ENCODE measurements at places on chromosomes 16 and 17.

- DNase-seq: no peak
Measured at GRCh38 chr17:79057737-79058385, 16.8 kb upstream of the ENGASE start.

DNA sequence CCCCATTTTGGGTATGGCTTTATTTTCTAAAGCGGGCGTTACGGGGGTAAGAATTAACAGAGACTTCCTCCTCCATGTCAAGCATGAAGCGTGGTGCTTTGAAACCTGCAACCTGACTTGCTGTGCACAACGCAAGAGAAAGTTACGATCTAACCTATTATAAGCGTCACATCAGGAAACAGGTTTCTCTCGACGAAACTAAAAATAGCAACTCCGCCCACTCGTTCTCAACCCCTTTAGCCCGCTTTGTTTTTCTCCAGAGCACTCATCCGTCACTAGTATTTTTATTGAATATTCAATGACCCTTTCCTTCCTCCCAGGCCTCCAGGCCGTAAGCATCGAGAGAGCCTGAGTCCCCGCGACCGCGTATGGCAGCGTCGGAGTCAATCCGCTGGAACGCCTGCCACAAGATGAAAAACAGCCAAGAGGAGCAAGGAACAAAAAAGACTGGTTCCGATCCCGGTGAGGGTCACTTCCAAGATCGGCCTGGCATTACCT lies 555 bp downstream of the NUP88 start:
- peak; percentile 73 for DNase-seq

GRCh38 chr16:69564845-69565670 lies 708 bp upstream of the NFAT5 start:
- DNase-seq: no peak

DNA sequence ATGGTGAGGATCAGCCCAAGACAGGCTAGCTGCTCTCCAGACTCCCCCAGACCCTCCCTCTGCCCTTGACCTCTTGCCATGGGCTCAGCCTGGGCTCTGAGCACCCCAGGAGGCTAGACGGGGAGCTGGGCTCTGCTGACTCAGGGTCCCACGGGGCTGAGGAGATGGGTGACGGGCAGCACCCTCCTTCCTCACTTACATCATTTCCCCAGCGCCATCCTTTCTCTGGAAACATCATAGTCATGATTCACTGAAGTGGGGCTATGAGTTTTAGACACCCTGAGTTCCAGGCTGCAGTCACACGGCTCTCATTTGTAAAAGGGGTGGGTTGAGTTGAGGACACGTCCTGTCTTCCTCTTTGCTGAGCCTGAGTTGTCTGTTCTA lies 3.0 kb upstream of the ITGAX start:
- no peak for DNase-seq

DNA sequence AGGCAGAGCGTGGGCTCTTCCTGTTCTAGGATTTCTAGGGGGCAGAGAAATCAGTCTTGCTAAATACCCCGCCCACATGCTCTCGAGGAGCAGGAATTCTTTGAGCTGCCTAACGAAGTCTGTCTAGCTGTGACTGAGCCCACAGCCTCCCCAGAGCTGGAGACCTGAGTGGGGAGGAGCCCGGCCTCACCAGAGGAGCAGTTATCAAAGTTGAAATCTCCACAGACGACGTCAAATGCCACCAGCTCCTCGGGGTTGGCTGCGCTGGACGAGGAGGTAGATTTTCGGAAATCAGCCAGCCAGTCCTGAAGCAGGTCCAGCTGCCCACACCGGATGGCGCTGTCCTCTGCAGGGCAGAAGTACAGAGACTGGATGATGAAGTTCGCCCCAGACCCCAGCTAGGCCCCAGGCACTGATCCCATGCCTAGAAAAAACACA lies 53.8 kb downstream of the PRMT7 start:
- no peak for DNase-seq

DNA sequence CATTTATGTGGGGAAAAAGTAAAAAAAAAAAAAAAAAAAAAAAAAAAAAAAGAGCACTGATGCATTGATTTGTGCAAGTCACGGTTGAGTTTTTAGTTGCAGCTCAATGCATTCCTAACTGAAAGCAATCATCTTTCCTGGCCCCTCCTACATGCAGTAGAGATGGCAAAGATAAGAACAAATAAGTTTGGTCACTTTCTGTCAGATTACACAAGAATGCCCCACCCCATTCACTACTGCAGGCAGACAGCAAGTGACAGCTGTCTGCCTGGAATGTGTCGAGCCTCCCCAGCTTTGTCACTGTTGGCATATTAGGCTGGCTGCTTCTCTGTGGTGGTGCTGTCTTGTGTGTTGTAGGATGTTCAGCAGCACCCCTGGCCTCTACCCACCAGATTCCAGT lies 243.5 kb downstream of the FOXL1 start:
- DNase-seq: no peak

DNA sequence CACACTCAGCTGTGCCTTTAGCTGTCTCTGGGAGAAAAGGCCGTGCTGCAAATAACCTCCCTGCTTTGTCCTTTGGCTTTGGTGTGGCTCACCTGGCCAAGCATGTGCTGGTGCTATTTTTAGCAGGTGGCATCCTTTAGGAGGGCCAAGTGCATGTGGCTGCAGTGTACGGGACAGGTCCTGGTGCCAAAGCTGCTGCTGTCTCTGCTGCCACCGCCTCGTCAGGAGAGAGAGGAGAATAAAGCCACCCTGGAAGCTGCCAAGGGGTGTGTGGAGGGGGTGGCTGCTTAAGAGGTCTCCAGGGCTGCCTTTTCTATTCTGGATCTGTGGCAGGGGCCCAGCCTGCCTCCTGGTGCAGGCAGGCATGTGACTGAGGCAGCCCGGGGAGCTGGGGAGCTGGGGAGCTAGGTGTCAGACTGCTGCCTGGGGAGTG lies 6.2 kb downstream of the AKAP1 start:
- DNase-seq: no peak

All from activated naive CD4-positive, alpha-beta T cell treated with Interleukin-2 at 50 U/mL for 16 hours (primary cell).